ENCODE measurements at places on chromosomes 7 and 10.

DNA sequence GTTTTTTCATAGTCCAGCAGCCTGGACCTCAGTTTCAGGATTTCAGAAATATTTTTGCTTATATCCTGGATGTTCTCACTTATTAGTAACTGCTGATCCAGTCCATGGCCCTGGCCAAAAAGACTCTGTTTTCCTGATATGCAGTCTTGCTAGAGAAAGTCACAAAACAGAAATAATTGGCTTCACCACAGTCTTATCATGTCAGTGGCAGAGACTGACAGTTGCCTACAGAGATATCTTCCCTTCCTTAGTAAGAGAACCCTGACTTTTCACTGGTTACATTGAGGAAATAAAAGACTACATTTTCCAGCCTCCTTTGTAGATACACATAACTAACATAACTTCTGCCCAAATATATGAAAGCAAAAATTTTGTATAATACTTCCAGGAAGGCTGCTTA, 56.6 kb downstream of the AHR start:
- no peak for DNase-seq

DNA sequence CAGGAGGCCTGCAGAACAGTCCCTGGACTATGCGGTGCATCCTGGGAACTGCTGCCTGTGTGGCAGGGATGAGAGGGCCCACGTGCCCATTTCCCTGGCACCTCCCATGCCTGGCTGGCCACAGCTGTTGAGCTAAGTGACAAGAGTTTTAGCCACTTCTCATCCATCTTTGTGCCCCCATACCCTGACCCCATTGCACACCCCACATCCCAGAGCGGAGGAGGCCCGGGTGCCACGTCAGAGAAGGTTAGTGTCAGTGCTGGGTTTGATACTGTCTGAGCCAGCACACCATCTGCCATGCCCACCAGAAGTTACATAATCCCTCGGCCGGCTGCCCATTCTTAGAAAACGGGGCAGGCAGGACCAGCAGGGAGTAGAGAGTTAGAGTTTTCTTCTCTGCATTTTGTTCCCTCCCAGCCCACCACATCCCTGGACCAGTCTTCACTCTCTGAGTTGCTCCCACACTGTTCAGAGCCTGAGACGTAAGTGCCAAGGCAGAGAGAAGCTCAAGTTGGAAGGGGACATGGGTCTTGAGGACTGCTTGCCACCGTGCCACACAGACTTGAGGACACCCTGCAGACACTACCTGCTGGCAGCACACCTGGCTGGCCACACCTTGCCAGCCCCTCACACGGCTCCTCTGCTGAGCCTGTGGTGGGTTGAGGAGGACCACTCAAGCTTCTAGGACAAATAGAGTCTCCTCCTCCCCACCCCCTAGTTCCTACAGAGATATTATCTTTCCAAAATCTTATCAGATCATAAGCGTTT, 13.1 kb downstream of the UNC5B start:
- no peak for DNase-seq

DNA sequence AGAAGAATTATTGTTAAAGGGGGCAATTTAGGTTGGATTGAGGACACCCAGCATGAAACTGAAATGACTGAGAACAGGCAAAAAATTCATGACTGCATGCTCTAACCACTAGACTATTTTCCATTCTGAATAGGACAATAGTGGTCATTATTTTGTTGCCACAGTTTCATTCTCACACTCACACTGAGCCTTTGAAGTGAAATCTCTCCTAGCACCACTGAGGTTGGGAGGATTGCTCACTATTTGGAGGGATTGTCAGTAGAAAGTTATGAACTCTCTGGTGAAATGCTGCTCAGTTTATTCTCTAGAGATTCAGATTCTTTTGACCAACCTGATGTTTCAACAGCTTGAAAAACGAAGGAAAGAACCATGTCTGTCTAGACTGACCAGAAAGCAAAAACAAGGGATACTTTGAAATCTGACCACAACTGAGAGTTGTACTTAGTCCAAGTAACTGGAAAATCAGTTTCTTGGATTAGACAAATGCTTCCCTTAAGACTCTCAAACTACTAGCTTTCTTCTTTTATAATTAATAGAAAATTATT, 191.2 kb downstream of the DYNC1I1 start:
- no peak for DNase-seq

DNA sequence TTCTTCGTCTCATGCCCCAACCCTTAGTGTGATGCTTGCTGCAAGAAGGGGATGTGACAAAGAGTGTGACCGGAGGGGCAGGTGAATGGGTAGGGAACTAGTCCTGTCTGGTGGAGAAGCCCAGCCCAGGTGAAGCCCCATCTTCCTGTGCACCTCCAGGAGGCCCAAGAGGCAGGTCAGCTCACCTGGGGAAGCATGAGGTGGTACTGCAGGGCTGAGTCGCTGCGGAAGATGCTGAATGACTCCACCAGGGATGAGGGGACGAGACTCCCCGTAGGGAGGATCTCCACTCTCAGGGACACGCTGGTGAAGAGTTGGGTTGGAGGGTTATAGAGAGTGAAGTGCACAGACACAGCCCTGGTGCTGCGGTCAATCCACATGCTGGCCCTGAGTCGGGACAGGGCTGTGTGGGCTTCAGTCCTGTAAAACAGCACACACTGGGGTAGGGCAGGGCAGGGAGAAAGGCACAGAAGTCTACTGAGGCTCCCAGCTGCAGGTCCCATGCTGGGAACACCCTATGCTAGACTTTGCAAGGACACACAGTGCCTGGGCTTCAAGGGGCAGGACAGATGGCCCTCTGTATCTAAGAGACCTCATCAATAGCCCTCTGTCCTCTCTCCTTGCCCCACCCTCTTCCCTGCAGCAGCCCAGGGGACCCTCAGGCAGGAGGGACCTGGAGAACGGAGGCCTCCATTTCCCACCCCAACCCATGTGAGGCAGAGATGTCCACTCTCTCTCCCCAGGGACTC, 136.5 kb downstream of the PKD1L1 start:
- no peak for DNase-seq

- no peak for DNase-seq
Observed at GRCh38 chr7:159070431-159071148, 74.1 kb downstream of the VIPR2 start.

DNA sequence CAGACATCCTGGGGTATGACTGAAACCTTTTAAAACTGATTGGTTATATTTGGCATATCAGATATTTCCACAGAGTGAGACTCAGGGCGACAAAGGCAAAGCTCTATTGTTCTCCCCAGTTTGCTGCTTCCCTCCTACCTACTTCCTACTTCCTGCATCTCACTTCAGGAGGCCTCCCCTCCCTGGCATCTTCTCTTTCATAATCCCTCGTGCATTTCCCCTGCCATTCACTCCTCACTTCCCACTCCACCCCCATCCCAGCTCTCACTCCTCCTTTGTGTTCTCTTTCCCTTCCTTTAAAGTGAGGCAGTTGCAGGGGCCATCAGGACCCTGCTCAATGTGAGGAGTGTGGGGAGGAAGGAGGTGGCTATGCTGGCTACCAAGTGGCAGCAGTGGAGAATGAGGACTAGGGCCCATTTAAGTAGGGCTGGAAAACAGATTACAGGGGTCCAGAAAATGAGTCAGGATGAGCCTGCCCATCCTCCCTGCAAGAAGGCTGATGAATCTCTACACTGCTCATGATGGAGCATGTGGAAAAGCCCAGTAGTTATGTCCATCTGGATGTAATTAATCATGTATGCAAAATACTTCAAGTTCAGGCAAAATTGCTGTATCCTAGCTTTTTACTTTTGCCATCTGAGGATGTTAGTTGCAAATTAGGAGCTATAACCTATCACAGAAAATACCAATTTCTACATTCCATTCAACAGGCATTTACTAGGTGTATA, 311.8 kb upstream of the IMMP2L start:
- no peak for DNase-seq

- DNase-seq, result no peak
Observed at GRCh38 chr7:89238156-89238555, 442.6 kb upstream of the TEX47 start.

DNA sequence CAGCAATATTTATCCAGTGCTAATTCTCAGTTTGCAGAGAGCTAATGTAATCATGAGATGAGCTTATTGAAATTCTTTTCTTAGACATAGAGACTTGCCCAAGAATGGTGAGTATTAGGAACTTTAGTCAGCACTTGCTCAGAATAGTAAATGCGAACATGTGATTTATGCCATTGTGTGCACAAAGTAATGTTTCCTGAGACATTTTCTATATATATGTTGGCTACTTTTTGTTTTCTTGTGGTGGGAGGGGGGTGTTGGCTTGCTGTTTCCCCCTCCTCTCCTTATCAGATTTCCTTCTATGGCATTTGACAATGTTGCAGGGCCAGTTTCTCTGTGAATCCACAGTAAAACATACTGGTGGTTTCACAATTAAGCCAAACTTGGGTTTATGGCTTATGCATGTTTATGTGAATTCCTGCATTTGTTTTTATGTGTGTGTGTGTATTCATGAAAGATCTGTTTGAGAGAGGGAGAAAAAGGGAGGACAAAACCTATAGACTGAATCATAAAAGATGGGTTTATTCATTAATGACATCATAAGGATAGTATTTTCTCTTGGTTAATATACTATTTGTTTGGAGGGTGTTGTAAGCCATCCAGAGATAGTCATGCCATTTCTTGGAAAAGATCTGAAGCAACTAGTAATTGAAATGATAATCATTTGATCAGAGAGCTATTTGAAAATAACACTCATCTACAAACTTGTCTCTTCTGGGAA, 36.3 kb downstream of the ARID5B start:
- DNase-seq, result no peak

GRCh38 chr10:97095701-97096260, 90.0 kb downstream of the SLIT1 start:
- no peak for DNase-seq

DNA sequence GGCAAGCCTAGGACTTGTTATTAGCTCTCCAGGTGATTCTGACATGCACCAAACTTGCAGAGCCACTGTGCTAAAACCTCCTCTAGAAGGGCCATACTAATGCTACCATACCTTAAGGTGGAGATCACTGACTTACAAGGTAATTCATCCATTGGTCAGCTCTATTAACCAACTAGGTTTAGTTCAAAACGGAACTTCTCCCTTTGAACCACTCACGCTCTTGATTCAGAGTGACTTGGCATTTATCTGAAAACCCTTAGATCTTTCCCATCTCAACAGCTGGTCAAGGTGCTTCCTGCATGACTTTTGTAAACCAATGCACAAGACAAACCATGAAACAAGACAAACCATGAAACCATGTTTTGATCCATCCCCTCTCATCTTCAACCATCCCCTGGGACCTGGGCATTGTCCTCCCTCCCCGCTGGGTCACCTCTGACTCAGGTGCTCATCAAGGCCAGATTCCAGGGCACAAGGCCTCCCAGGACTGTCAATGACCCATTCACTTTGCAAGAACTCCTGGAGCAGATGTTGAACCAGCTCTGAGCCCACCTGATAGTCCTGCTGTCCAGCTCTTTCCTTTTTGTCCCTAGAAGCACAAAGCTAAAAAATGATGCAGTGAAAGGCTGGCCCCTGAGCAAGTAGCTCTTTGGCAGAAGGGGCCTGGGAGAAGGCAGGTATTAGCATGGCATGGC, 18.8 kb downstream of the IMPDH1 start:
- DNase-seq, result no peak

DNA sequence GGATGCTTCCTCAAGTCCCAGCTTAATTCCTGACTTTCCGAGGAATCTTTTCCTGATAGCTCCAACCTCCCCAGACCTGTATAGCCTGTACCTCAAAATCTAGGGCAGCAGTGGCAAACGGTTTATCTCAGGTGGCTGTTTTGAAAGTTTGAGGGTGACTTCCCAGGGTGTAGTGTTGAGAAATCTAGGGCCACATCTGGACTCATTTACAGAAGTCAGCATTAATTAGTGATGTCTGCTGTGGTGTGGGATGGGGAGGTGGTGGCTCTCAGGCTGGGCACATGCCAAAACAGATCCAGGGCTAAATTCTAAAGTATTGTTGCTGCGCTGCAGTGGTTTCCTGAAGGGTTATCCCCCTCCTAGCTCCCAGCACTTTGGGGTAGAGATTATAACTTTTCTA, 38.0 kb downstream of the UNC5B start:
- no peak for DNase-seq

DNA sequence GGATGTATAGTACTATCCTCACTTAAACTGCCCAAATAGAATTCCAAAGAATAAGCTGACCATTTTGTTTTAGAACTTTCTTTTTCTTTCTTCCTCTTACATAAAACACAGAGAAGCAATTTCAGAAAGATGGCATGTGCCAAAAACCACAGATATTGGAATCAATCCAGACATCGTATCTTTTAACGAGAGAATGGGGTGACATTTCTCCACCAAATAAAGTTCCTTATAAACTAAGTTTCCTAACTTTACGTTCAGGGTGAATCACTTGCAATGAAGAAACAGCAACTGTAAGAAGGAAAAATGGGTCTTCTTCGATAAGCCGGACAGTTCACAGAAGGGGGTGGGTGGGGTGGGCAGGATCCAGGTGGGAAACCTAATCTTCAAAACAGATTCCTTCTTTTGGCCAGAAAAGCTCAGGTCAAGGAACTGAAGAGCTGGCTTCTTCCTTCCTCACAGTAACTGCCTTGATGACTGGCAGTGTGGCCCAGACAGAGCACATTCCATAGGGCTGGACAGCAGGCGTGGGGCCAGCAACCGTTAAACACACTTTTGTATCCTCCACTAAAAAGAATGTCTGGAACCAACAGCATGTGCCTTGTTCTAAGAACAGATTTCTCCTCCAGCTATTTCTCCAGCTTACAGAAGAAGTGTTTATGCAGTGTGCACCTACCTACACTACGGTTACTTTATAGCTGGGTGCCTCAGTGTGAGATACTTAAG, 31.5 kb downstream of the CREB3L2 start:
- no peak for DNase-seq

GRCh38 chr7:44044315-44045225, at the start of gene DBNL:
Gene DBNL (plus strand): TSS chr7:44044702. CDS start chr7:44044738, 36 bp downstream.
- DNase-seq, result peak; percentile 82

DNA sequence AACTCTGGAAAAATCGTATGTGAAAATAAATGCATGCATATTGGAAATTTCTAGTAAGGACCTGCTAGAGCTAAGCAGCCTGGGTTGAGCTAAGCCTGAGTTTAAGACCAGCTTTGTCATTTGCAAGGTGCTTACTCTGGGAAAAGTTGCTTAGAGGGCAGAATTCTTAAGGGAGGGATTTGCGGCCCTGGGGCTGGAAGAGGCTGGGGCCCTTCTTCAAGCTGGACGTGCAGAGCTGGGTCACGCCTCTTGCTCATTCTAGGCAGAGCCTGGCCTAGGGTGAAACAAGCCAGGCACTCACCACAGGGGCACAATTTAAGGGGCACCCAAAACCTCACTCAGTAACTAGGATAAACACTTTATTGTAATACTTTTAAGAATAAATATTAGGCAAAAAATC, 137.2 kb downstream of the ARHGAP22 start:
- DNase-seq, result no peak

DNA sequence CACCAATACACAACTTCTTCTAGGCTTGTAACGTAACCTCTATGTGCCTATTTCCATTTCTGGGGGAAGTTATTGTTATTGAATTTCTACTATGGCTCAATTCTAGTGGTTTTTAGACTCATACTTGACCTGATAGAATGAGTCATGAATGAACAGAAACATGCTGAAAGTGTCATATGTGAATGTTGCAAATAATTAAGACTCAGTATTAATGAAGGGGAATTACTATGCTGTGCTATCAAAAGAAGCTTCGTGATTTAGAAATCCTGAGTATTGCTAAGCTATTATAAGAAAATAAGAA, 135.1 kb upstream of the ZWINT start:
- DNase-seq, result no peak

GRCh38 chr10:79562135-79562756, 2.0 kb upstream of the SFTPA2 start:
- peak; percentile 27 for DNase-seq

- no peak for DNase-seq
Observed at GRCh38 chr7:106938803-106939202, 73.7 kb downstream of the PIK3CG start.

GRCh38 chr10:3749600-3749999, 35.4 kb downstream of the KLF6 start:
- DNase-seq, result no peak

- DNase-seq, result no peak
Observed at GRCh38 chr7:105218215-105218614, 170.5 kb downstream of the SRPK2 start.
